CD4-positive, alpha-beta T cell treated with Interleukin-2 at 100 ng/mL for 4 hours (primary cell): ENCODE measurements at places on chromosomes 1 and 21.

GRCh38 chr1:71414179-71414578 lies 333.3 kb upstream of the ZRANB2 start:
- no peak for DNase-seq

GRCh38 chr21:14583629-14584255 lies 37.6 kb upstream of the SAMSN1 start:
- DNase-seq = no peak

DNA sequence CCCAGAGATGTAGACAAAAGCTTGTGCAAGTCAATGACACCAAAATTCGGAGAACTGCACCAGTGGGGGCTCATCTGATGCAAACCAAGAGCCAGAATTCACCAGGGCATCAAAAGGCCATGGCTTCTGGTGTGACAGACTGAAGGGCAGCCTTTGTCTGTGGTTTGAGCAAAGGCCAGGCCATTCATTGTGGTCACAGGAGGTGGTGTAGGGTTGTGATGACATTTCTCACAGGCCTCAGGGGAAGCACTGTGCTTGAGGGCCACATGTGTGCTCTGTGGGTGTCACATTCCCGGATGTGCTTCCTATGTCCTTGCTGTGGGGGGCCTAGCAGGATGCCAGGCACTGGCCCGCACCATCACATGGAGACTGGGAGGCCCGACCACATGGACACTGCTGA lies 22.5 kb upstream of the KCNE1 start:
- no peak for DNase-seq

GRCh38 chr1:83901547-83902155 lies 97.3 kb downstream of the TTLL7 start:
- DNase-seq = no peak
